ENCODE measurements at places on chromosomes 3 and 15.

- DNase-seq: no peak
These were observed 1038.6 kb downstream of the TUSC7 start for GRCh38 chr3:117748131-117748530.

DNA sequence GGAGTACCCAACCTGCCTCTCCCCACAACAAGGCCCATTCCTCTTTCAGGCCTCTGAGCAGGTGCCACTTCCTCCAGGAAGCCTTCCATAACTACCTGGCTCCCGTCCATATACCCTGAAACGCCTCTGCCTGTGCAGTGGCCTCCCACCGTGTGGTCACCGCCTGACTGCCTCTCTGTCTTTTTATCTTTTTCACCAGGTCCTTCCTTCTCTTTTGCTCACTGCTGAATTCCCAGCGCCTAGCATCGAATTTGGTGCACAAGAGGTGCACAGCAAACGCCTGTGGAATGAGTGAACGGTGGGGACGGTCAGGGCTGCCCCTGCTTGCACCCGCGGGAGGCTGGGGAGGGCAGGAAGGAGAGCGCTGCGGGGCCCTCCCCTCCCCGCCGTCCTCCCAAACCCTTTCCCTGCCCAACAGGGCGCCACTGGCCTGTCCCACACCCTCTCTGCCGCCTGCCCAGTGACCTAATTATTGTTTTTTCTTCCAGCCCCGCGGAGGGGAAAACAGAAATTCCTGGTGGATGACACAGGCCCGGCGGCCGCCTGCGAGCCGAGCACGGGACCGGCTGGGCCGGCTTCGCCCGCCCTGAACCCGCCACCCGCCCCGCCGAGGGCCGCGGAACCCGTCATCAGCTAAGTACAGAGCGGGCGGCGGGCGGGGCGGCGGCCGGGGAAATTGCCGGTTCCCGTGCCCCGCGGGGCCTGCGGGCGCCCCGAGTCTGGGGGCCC lies 140.1 kb downstream of the SMAD6 start:
- DNase-seq: no peak

GRCh38 chr3:173863551-173863950 lies 466.0 kb downstream of the NLGN1 start:
- DNase-seq: no peak

DNA sequence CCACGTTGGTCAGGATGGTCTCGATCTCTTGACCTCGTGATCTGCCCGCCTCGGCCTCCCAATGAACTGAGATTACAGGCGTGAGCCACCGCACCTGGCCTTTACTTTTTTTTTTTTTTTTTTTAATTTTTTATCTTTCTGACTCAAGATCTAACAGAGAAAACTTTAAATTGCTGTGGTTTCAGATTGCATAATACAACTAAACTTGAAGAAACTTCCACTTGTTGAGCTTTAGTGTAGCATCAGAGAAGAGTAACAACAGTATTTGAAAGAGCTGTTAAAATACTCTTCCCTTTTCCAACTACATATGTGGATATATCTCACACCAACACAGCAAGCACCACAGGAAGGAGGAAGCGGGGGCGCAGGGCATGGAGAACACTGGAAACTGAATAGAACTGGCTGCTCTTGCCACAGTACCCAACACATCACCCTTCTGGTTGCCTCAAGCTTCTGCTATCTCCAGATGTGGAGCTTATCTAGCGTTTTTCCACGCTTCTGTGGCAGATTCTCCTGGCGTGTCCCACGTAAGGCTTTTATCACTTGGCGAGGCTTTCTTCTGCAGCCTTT lies 45.4 kb downstream of the MAP6D1 start:
- no peak for DNase-seq
